ENCODE measurements at places on chromosomes 5 and 9.
A peak's percentile ranks its signal among the peaks of the same experiment; 100 is the strongest.

GRCh38 chr9:133822430-133823065 is 84.4 kb upstream of the SARDH start:
- no peak for DNase-seq

- DNase-seq = no peak
These were observed 773.4 kb downstream of the BRINP1 start for GRCh38 chr9:118595719-118596305.

DNA sequence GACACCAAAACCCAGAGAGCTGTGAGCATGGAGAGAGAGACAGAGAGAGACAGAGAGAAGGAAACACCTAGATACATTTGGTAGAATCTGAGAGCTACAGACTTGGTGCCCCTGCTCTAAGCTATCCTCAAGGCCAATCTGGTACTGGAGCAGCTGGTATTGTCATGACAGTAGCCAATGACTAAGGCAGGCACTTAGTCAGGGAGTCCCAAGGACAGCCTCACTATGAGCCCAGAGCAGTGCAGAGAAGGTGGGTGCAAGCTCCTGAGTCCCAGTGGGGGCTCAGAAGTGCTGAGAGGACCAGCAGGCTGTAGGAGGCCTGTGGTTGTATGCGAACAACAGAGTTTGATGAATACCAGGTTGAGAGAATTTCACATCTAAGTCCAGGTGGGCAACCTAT is 300.4 kb upstream of the ZNF608 start:
- no peak for DNase-seq

DNA sequence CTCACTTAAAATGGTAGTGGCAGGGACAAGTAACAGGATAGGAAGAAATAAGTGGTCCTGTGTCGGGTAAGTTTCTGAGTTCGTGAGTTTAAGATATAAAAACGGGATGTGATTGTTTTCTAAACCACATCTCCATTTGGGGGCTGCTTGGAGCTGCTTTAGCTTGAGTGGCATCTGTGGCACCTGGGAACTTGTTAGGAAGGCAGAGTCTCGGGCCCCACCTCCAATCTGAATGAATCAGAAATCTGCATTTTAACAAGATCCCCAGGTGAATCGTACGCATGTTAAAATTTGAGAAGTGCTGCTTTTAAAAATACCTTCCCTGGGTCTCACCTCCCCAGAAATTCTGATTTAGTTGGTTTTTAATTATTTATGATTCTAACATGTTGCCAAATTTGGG is 78.1 kb downstream of the CDH6 start:
- no peak for DNase-seq

GRCh38 chr5:135239453-135240282 is 159.4 kb downstream of the MACROH2A1 start:
- no peak for DNase-seq

- DNase-seq = no peak
These were observed 50.8 kb downstream of the WDR36 start for GRCh38 chr5:111142932-111143331.

DNA sequence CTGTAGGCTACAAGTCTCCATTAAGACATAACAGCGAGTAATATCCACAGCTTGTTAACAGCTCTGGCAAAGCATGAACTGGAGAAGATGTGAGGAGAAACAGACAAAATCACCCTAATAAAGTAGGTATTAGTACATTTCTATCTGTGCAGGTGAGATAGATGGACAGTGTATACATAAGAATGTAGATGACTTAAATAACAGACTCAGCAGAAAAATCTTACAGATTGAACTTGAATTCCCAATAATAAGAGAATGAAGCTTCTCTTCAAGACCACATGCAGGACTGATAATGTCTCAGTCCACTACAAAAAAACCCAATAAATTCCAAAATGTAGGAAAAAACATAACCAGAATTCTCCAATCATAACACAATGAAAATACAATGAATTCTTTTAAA is 153.0 kb downstream of the IRX2 start:
- no peak for DNase-seq

GRCh38 chr5:102807878-102808502 is 52.9 kb downstream of the PAM start:
- peak; percentile 80 for DNase-seq

DNA sequence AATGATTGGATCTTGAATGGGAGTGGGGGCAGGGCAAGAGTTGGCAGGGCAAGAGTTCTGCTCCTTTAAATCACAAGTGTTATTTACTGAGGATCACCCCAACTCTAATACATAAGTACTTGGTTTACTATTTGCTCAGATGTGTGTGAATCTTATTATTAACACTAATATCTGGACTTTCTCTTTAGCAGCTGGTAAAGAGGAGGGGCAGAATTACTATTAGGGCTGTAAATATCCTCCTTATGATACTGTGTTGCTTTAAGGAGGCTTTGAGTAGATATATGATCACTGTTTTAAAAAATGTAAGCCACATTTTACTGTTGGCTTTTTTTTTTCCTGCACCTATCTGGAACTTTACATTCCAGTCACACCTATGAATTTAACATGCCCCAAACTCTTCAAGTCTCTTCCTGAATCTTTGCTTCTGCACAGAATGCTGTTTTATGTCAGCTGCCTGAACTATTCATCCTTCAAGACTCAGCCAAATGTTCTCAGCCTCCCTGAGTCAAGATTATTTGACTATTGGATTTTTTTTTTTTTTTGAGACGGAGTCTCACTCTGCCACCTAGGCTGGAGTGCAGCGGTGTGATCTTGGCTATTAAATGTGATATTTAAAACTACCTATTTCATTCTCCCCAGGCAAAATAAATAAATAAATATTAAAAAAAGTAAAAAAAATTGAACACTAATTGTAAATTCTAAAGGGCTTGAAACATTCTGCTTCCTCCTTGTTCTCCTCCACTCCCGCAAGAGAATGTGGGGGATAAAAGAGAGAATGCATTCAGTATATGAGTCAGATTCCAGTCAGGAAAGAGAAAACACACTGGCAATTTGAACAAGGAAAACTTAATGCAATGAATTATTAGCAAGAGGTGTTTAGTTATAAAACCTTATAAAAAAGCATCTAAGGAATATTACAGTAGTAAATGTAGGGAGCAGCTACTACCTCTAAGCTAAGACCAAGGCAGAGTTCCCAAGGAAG is 99.3 kb downstream of the FOCAD start:
- DNase-seq = no peak

Data from Kasumi-1 (cell line).